ENCODE measurements at places on chromosomes 7 and 10.

DNA sequence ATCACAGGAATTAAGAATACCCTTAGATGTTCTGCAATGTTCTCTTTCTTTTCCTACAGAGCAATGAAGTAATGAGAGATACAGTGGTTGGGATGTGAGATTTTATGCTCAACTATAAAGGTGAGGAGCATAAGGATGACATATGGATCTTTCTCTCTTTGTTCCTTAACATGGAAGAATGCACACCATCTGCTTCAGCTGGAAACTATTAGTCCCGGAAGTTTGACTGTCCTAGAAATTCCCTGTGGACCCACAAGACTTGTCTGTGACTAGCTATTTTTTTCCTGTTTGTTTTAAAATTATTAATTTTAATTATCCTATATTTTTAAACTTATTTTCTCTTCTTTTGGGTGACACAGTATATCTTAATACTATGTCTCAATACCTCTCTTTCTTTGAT lies 80.2 kb downstream of the DKK1 start:
- DNase-seq: no peak

DNA sequence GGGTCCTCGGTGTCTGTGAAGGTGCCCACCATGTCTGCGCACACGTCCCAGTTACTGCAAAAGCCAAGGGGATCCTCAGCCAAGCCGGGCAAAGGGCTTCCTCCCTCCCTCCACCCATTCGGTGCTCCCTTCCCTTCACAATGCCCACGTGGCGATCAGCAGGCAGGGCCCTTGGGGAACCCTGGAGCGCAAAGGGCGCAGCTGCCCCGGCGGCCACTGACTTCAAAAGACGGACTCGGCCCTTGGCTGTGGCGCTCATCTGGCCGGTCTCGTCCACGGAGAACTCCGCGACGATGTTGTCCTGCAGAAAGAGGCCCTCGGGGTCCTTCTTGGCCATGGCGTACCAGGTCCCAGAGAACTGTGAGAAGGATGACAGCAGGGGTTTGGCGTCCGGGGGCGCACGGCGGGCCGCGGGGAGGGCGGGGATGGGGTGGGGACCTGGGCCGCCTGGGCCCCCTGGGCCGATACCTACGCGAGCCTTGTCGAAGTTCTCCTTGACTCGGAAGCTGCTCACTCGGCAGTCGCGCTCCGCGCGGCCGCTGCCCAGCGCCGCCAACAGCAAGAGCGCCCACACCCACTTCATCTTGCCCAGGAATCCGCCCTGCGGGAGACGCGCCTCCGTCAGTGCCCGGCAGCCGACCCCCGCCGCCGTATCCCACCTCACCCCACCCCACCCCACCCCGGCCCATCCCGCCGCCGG lies 439 bp downstream of the RBP4 start:
- DNase-seq: no peak

- DNase-seq: no peak
Measured at GRCh38 chr7:114842551-114843065, 79.3 kb upstream of the MDFIC start.

DNA sequence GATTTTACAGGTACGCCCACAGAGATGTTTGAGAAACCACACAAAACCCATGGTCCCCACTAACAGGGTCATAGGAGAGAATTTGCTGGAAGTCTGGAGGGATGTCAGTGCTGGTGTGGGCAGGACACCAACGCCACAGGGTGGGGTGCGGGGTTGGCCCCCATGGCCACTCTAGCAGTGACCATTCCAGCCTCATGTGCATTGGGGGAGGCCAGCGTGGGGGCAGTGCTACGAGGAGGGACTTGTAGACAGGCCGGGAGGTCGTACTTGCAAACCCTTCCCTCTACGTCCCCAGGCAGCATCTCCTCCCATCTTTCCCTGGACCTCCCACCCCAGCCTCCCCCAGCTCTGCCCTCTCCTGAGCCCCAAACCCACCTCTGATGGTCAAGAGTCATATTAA lies 34.0 kb downstream of the FOXL3 start:
- no peak for DNase-seq
